ENCODE measurements at places on chromosomes 5 and 9.
A peak's percentile ranks its signal among the peaks of the same experiment; 100 is the strongest.

DNA sequence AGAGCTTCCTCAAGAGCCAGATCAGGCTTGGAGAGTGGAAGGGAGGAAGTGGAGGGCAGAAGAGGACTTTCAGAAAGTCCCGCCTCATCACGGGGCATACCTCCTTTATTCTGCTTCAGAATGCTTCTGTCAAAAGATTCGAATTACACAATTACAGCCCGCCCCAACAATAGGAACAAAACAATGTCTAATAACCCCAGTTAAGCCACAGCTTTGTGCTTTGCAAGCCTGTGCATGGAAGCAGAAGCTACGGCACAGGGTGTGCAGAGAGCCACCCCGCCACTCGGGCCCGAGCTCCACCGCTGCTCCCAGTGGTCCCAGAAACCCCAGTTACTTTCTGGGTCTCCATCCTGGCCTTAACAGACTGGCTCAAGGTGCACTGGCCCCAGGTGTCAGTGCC is 23.5 kb downstream of the HNRNPH1 start:
- DNase-seq: no peak

GRCh38 chr5:24080046-24080445 is 564.7 kb downstream of the CDH10 start:
- no peak for DNase-seq

GRCh38 chr9:96515621-96516470 is 65.9 kb downstream of the HABP4 start:
- no peak for DNase-seq

GRCh38 chr5:53080271-53080670 is 29.3 kb downstream of the MOCS2 start:
- no peak for DNase-seq

GRCh38 chr5:1726956-1727355 is 72.7 kb downstream of the MRPL36 start:
- DNase-seq: no peak

DNA sequence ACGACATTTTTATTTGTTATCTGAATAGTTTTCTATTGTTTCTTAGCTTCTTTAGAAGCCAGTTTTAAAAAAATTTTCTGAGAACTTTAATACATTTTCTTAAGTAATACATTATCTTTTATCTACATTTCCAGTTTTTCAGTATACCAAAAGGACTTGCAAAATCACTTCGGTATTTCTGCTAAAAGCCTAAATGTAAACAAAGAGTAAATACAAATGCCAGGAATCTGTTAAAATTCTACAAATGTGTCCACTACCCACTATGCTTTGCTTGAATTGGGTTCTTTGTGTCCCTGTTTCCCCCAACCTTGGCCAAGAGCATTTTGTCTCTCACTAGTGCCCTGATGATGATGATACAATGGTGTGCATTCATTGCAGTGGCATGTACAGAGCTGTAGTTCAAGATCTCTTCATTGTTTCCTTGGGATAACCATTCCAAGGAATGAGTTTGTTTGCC is 611.2 kb downstream of the NR2F1-AS1 start:
- DNase-seq: no peak

- no peak for DNase-seq
These were observed 8.6 kb downstream of the RAPGEF1 start for GRCh38 chr9:131731237-131731636.

GRCh38 chr9:96875461-96876142 is 21.3 kb upstream of the ZNF782 start:
- peak; percentile 96 for DNase-seq

DNA sequence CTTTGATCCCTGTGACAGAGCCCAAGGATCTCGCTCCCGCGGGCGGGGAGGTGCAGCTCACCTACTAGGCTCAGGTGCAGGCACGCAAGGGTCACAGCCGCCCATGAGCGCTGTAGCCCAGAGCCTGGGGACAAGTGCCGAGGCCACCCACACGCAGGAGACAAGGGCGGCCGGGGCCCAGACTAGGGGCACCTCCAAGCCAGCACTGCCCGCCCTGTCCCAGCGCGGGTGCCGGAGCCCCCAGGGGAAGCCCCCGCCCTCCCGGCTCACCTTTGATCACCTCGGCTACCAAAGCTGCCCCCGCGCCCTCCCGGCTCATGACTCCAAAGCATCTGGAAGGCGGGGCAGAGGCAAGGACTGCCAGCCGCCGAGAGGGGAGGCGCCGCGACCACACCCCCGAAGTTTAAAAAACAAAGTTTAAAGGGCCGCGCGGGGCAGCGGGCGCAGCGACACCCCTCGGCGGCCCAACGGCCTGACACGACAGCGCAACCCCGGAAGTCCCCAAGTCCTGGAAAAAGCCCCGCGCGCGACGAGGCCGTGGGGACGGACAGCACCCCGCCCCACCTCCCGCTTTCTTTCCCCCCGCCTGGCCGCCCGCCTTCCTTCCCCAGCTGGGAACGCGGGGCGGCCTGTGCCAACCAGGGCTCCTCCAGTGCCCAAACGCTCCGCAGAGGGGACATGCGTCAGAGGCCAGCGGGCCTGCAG is 53.0 kb downstream of the CDC14B start:
- peak; percentile 90 for DNase-seq

DNA sequence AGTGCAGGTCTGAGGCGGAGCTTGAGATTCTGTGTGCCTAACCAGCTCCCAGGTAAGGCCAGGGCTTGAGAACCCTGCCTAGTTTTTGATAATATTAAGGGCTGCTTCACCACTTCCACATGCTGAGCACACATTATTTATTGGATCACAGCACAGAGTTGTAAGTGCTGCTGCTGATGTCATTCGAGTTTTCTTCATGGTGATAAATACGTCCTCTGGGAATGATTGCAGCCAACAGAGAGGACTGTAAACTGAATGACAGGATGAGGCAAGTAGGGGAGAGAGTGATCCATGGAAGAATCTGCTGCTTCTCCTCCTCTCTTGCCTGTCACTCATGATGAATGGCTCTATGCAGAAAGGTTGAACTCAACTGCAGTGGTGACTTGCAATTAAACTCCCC is 77.9 kb upstream of the VPS13A start:
- DNase-seq: no peak

DNA sequence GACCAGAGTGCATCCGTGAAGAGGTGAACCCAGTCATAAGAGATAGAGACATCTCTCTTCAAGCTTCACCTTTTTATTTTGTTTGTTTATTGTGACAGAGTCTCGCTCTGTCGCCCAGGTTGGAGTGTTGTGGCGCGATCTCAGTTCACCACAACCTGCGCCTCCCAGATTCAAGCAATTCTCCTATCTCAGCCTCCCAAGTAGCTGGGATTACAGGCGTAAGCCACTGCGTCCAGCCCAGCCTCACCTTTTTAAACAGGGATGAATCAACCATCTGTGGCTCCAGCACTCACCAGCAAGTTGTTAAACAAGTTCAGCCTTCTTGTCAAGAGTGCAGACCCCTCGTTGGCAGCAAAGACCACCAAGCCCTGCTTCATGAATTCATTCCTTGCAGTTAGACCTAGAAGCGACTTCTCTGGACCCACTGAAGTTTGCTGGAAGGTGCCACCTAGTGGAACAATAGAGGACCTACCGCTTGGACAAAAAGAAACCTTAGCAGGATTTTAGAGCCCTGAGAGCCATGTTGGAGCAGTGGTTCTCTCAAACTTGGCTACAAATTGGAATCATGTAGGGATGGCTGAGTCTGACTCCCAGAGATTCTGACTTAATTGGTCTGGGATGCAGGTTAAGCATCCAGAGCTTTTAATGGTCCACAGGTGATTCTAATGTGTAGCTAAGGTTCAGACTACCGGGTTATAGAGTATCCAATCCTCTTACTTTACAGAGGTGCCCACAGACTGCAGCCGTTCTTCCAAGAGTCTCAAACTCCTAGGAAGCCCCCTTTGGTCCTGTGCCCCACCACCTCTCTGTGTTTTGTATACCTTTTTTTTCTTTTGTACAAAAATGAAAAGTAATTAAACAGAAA is 10.5 kb upstream of the GALNT10 start:
- no peak for DNase-seq

DNA sequence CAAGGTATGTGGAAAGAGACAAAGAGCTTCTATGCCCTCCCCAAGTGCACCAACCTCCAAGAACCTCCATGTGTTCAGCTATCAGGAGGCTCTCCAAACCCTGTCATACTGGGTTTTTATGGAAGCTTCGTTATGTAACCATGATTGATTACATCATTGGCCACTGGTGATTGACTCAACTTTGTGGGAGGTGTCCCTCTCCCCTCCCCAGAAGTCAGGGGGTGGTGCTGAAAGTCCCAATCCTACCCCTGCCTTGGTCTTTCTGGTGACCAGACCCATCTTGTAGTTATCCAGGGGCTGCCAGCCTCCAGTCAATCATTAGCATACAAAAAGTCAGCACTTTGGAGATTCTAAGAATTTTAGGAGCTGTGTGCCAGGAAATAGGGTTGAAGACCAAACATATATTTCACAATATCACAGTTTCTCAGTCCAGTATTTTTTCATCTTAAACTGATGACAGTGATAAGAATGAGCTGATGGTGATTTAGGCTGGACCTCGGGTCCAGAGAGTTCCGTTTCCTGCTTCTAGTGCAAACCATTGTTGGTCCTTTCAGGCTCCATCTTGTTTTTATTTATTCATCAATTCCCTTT is 27.3 kb upstream of the FANCC start:
- DNase-seq: no peak

GRCh38 chr5:81696418-81697397 is 54.2 kb downstream of the SSBP2 start:
- no peak for DNase-seq

- no peak for DNase-seq
These were observed 490 bp downstream of the ICE1 start for GRCh38 chr5:5422819-5423515.

DNA sequence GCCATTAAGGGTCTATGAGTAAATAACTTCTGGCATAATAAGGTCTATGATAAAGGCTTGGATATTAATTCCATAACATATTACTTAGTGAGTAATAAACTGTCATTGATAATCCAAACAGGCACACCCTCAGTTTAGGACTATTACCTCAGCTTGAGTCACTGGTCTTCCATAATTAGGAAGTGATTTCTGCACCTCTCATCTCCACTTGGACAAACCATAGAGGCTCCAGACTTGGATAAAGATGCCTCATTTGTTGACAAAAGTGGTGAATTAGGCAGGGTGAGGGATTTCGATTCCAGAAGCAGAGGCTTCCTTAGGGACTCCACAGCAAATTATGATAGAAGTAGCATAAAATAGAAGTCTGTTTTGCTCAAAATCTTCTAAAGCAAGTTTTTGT is 127.5 kb upstream of the MTAP start:
- DNase-seq: no peak

DNA sequence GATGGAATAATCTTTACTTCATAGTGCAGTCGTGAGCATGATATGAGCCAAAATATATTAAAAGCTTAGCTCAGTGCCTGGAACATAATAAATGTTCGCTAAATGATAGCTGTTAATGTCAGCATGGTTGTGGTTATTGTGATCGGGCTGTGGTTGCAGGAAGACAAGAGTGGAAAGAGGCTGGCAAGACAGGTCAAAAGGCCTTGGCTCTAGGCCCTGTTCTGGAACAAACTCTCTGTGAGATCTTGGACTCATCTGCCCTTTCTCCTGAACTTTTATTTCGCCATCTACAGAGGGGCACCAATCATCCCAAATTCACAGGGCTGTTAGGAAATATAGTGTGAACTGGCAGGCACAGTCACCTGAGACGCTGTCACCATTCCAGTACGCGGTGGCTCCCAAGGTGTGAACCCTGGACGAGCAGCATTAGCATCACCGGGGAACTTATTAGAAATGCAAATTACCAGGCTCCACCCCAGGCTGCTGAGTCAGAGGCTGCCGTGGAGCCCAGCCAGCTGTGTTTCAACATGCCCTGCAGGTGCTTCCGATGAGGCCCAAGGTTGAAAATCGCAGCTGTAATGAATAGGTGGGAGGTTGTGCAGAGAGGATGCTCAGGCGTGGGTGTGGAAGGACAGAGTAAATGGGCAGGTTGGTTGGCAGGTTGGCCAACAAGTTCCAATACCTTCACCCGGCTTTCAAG is 50.2 kb upstream of the SAP30L start:
- DNase-seq: peak; percentile 68

- DNase-seq: peak; percentile 66
These were observed 65.7 kb upstream of the EQTN start for GRCh38 chr9:27362447-27363210.

GRCh38 chr9:89845321-89845720 is 240.5 kb downstream of the GADD45G start:
- DNase-seq: no peak

DNA sequence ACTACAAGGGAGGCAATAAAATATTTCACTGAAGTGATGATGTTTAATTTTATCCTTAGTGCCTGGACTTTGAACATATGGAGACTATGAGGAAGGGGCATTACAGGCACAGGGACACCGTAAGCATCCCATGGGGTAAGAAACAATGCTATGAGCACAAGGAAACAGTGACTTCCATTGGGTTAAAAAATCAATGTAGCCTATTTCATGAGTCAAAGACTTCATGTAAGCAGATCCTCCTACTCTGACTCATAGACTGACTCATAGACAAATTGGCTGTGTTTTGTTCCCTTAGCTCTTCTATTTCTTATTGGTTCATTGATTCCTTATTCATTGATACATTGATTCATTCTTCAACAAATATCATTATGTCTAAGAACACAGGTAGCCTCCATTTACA is 351.0 kb downstream of the PRELID2 start:
- no peak for DNase-seq

- no peak for DNase-seq
These were observed 132.8 kb downstream of the CRB2 start for GRCh38 chr9:123488722-123489321.

DNA sequence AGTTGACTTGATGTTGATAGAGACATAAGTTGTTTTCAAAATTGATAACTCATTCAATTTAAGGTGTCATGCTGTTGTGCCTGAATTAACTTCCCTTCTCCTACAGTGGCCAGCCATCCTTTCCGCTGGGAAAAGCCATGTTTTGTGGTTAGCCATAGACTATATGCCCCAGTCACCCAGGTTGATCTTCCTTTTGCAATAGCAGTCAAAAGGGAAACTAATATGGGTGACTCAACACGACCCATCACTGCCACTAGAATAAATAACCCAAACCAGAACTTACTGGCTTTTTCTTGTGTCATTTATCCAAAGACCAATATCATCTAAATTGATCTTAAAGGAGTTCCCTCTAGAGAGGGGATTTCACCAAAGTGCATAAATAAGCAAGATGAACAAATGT is 87.4 kb downstream of the PTCD2 start:
- DNase-seq: no peak

DNA sequence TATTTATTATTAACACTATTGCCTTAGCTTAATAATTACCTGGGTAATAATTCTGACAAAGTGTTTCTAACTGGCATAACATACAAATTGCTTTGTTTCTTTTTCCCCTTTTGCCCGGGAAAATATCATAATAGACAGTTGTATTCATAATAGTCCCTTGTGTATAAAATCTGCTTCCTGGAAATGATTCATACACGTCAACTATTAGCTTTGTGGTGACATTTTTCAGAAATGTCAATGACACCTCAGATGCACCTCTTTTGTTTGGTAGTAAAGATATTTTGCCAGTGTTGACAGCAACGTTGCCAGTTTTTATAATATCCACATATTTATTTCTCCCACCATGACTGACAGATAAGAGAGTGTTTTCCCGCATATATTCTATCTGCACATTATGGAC is 73.0 kb downstream of the RASEF start:
- no peak for DNase-seq

GRCh38 chr5:180491496-180491895 is 2.7 kb upstream of the CNOT6 start:
- DNase-seq: no peak
